Amygdala (tissue), 56 donors: ENCODE measurements at places on chromosomes 6 and 20.

DNA sequence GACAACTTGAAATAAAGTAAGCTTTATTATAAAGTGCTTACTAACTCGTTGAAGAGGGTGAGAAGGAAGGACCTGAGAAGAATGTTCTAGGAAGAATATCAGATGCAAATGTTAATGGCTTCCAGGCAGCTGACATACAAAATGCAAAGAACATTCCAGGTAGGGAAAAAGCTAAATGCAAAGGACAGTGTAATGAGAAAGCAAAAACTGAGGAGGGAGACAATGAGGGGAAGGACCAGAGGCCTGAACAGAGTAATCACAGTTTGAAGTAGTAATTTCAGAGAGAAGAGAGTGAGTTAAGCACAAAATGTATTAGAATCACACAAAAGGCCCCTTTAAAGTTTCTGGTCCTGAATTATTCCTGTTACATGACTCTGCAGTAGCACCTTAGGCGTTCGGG, 81.3 kb downstream of the HMGCLL1 start:
- DNase-seq = no peak

GRCh38 chr6:47103931-47104330, 61.8 kb upstream of the ADGRF1 start:
- no peak for DNase-seq

DNA sequence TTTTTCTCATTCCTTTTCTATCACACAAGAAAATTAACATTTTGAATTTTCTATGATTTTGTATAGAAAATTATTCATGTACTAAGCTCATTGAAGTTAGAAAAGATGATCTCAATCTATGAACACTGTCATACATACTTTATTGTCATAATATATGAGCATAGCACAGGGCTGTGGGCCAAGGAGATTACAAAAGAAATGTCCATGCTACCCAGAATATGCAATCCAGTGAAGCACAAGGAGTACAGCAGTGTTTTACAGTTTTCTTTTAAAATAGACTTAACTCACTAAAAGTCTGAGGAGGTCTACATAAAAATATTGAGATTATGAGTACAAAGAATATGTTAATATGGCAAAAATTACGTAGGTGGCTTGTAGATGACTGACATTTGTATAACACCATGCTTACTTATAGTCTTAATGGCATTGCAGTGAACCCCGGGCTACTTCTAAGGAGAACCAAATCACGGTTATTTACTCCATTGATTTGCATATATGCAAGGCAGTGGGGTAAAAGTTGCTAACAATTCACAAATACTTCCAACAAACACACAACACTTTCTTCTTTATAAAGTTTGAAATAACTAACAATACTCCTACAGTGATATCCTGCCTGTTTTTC, 257.1 kb downstream of the BCKDHB start:
- DNase-seq = no peak

DNA sequence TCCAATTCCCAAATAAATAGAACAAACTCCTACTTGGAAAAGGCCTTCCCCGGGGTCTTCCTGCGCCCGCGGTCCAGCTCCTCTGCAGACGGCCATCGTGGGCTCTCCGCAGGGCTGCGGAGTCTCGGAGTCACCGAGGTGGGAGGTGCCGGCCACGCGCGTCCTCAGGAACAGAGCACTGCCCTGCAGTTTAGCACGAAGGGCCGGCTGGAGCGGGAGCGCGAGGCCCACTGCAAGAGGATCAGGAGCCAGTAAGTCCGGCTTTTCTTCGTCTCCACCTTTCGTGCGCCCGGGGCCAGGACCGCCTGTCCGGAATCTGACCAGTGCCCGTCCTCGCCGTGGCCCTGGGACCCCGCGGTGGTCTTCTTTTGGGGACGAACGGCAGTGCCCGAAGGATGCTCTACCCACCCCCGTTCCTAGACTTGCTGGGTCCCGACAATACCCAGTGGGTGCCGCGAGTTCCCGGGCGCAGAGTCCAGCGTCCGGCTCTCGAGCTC, 1.4 kb downstream of the BHLHE23 start:
- no peak for DNase-seq

DNA sequence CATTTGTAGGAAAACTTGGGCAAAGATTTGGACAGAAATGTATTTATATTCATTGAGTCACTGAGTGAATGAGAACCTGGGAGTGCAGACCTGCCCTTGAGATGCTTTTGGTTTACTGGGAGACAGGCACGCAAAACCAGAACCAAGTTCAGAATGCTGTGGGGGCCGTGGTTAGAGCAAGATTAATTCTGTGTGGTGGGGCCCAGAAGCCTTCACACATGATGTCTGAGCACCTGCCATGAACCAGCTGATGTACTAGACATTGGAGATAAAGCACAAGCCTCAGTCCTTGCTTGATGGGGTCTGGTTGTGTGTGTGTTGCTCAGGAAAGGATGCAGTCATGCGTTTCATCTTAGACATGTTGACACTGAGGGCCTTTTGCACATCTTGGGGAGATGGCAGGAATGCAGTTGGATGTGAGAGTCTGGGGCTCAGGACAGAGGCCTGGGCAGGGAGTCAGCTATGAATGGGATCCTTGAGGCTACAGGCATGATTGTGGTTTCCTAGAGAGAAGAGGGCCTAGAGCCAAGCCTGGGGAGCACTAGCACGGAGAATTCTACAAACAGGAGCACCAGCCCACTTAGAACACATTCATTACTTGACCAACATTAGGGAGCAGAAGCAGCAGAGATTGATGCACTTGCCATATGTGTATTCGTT, 114.3 kb upstream of the TMEM181 start:
- no peak for DNase-seq

DNA sequence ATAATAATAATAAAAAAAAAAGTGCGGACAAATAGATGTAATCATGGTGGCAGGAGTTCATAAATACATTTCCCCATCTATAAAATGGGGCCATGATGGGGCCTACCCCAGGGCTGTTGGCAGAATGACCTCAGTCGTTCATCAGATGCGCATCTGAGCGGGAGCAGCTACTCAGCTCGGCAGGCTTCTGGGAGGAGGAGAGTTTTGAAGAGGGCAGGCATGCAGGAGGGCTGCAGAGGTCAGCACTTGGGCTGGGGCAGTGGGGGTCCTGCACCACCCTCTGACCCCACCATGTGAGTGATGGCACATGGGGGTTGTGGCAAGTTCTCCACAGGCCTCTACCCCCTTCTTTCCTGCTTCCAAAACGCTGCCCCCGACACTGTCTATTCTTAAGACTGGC, 373.5 kb downstream of the ZFAND3 start:
- no peak for DNase-seq

GRCh38 chr6:39075010-39075686, 26.6 kb downstream of the GLP1R start:
- no peak for DNase-seq

DNA sequence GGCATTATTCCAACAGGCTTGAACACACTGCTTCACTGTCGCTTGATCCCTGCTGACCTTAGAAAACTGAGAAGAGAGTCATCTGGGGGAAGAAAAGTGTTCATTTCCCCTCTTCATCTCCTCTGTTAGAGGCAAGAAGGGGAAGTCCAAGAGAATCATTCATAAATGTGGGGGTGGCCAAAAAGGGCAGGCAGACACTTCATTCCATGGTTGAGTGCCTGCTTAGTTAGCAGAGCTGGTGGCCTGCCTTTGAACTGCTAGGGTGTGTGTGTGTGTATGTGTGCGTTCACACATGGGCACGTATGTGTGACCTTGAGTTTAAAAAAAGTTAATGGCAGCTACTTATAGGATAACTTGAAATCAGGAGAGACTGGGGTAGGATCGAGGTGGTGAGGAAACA, 39.4 kb upstream of the RFPL4B start:
- DNase-seq = no peak

- no peak for DNase-seq
These were observed 58.1 kb downstream of the PLAGL1 start for GRCh38 chr6:143949962-143950361.

GRCh38 chr6:169024047-169024660, 229.5 kb downstream of the THBS2 start:
- DNase-seq = no peak

DNA sequence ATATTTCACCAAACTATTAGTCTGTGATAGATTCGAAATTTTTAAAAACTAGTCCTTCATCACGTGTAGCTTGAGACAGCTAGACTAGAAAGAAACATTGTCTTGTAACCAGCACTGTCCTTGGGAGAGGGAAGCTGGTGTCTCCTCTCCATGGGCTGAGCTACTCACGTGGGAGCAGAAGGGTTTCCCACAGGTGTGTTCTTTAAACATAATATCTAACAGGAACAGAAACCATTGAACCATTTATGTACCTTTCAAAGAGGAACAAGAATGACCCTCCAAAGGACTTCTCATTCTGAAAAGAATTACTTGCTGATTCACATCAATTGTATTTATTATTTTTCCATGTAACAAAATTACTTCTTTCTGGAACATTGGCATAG, 72.4 kb upstream of the SYNJ2 start:
- no peak for DNase-seq
